Right ventricle myocardium superior (tissue), 1 donor: ENCODE measurements at places on chromosomes 6 and 20.

DNA sequence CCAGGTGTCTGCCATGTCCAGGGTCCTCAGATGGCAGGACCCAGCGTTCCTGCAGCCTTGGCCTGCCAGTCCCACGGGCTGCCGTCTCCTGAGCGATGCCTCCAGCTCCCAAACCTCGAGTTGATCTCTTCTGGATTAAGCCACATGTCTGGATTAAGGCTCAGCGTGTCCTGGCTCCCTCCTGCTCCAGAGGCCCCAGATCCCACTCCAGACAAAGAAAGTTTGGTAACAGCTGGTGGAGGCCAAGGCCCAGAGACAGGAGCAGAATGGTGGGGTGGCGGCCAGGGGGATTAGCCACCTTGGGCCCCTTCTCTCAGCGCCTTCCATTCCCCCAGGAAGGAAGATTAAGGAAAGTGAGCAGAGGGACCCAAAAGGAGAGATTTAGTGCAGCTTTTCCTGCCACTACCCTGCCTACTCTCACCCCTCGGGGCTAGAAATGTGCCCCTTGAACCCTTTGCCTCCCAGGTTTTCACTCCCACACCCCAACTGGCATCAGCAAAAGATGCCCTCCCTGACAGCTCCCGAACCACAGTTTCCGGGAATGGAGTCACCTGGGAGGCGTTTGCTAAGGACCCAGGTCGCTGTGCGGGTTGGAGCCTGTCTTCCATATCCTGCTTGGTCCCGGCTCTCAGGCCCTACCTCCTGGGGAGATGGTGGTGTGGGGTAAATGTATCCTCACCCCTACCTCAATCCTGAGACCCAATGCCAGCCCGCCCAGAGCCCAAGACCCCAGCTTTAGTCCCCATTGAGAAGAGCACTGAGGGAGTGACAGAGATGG lies 6.9 kb downstream of the SPDEF start:
- no peak for DNase-seq

- no peak for DNase-seq
Observed at GRCh38 chr6:168155193-168155592, 76.2 kb upstream of the FRMD1 start.

DNA sequence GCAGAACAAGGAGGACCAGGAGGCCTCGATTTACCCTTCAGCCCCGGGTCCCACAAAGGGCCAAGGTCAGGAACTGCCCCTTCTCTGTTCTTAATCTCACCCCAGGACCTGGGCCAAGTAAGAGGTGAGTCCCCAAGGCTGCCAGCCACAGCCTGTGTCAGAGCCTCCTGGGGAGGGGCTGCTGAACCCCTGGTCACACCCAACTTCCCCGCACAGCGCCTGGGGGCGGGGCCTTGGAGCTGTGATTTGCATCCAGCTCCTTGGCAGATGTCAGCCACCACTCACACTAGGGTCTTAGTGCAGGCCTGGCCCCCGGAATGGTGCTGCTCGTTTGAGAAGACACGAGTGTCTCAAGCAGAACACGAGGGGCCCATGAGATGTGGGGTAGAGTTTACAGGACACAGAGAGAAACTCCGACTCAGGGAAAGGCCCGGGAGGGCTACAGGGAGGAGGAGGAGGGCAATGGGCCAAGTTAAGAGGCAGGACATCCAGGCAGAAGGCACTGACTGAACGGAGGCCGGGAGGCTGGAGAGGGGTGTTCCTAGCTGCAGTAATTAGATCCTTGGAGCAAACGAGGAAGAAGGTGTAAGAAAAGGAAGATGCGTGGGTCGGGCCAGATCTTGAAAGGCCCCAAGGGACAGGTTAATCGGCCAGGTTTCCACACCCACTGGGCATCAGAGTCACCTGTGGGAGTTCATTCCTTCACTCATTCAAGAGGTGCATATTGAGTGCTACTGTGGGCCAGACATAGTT lies 26.9 kb downstream of the ZBP1 start:
- DNase-seq = no peak

DNA sequence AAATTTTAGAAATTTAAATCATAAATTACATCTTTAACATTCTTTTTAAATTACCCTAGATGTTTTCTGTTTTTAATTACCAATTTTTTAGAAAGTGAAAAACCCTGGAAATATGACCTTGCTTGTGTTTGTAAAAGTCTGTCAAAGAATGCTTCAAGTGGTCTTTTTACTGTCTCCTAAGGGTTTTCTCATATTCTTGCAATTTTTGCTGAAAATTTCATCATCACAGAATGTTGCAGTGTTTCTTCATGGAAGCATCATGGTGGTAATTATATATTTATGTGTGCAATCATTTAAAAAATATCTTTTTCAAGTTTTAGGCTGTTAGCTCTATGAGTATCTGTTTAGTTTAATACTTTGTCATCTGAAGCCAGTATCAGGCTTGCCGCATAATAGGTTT lies 178.2 kb downstream of the HDGFL1 start:
- no peak for DNase-seq

DNA sequence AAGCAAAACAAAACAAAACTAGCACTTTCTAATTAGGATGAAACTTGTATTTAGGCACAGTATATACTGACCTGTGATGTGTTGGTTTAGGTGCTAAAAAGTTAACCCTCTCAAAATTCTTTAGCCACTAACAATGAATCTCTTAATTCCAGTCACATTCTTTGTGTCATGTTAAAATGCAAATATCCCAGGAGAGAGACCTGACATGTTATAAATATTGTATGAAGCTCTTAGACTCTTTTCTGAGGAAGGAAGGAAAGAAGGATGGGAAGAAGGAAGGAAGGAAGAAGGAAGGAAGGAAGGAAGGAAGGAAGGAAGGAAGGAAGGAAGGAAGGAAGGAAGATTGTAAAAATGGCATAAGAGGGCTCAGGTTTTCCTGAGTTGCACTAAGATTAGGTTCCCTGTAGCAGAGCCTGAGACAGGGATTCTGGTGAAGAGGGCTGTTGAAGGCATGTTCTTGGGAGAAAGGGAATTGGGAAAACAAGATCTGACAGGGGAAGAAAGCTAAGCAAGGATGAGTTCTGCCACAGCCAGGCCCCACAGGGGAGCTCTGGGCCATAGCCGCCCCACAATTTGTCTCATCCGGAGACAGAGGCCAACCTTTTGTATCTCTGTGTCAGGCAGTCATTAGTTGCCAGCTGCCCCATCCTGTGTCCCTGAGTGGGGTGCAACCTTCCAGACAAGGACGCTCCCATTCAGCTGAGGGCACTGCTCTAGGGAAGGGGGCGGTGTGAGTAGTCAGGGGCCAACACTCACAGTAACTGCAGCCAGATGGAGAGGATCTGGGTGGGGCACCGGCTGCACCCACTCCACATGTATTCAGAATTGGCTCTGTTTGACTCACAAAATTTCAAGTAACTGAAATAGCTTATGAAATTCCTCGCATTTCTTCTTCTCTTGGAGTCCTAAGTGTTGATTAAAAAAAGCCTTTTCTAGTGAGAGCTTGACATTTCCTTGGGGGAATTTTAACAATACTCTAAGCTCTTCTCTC lies 189.3 kb upstream of the ARG1 start:
- DNase-seq = no peak

- no peak for DNase-seq
Observed at GRCh38 chr6:65633501-65633900, 73.5 kb downstream of the EYS start.

GRCh38 chr6:104595311-104595820 lies 264.4 kb downstream of the HACE1 start:
- DNase-seq = no peak

DNA sequence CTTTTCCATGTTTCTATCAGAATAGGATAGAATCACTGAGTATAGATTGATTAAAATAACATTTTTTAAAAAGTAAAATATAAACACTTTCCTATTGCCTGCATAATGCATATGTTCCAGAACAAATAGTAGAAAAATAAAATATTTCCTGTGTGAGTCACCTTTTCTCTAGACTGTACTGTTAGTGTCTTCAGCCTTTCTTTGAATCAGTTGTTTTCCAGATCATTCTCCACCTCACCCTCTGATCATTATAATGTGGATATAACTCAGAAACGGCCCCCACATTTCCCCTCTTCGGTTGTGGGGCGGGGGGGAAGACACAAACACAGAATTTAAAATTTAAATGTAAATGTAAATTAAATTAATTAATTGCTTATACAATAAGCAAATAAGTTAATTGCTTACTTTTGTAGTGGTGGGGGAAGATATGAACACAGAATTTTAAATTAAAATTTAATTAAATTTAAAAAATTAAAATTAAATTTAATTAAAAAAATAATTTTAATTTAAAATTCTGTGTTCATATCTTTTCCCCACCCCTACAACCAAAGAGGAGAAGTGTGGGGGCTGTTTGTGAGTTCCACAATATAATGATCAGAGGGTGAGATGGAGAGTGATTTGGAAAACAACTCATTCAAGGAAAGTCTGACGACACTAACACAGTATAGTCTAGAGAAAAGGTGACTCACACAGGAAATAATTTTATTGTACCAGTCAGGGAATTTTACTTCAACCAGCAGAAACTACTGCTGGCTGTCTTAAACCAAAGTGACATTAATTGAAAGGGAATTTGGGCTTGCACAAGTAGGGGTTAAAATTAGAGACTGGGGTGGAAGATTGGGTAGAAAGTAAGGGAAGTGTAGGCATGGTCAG lies 37.1 kb upstream of the PROKR2 start:
- DNase-seq = no peak

- no peak for DNase-seq
Observed at GRCh38 chr6:16546861-16547260, 214.4 kb downstream of the ATXN1 start.

DNA sequence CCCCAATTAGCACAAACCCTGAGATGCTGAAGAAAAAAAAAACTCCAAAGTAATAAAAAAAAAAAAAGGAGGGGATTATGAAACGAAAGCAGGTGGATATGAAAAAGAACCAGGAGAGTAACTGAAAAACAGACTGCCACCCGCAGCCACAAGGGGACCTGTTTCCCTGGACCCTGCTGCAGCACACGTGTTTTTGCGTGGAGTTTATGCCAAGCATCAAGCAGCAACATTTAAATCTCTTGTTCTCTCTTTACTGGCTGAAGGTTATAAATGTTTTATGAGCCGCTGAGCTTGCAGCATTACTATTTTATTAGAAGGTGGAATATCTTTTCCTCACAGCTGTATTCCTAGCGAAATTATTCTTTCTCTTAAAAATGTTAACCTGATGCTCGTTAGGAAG lies 131.6 kb upstream of the OLIG3 start:
- DNase-seq = no peak

DNA sequence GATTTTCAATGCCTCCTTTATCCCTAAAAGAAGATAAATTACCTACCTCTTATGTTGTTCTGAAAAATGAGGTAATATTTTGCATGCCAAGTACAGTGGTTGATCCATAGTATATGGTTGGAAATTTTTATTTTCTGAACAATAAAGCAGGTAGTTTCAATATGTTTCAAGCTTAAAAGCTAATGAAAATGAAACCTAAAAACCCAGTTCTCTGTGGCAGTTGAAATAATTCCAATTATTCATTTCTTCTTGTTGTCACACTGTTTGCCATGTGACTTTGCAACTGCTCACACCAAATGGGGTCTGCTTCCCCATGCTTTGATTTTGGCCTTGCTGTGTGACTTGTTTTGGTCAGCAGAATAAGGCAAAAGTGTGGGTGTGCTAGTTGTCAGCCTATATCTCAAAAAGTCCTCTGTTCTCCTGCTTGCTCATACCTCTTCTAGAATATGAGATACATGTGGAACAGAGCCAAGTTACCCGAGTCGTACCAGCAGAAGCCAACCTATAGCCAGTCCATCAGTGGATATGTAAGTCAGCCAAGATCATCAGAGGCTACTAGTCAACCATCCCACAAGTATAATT lies 197.2 kb upstream of the THEMIS start:
- DNase-seq = no peak

GRCh38 chr20:33303595-33303994 lies 20.6 kb downstream of the BPIFB1 start:
- no peak for DNase-seq

DNA sequence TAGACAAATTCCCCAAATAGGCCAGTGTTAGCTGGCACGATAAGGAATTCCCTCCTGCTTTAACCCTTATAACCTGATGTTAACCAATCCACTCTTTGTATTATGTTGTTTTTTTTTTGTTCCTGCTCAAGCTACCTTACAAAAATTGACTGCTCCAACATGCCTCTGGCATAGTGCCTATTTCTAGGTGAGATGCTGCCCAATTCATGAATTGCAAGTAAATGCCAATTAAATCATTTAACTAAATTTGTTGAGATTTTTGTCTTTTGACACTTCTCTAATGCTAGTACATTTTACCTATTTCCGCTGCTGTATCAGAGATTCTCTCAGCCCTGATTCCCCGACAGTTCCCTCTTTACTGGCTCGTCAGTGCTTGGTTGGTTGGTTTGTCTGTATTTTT lies 66.5 kb downstream of the HECA start:
- no peak for DNase-seq

DNA sequence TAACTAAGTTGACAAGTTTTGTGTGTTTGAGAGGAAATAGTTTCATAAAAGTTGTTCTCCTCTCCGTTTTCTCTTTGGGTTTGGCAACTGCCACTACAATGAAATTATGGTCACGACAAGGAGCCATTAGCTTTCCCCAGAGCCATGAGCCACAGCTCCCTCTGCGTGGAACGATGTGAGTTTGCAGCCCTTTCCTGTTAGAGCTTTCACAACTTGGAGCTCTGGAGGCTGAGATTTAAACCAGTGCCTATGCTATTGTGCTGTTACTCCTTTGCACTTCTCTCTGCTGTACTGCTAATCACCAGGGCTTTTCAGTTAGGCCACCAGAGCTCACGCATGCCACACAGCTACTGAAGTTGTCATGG lies 29.3 kb upstream of the TXNDC5 start:
- DNase-seq = no peak

DNA sequence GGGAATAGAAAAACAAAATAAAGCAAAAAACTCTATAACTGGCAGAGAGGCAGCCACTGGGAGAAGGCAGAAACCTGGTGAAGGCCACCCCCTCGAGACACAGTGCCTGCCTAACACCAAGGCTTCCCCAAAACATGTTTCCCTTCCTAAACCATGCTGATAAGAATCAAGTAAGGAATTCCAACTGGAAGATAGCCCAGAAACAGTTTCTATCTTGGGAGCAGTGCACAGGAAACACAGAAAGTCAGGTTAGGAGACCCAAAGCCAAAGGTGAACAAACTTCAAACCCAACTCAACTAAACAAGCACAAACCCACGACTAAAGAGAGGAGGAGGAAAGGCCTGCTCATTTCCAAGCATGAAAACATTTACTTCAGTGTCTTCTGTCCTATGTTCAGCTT lies 433.7 kb upstream of the RGS17 start:
- no peak for DNase-seq

DNA sequence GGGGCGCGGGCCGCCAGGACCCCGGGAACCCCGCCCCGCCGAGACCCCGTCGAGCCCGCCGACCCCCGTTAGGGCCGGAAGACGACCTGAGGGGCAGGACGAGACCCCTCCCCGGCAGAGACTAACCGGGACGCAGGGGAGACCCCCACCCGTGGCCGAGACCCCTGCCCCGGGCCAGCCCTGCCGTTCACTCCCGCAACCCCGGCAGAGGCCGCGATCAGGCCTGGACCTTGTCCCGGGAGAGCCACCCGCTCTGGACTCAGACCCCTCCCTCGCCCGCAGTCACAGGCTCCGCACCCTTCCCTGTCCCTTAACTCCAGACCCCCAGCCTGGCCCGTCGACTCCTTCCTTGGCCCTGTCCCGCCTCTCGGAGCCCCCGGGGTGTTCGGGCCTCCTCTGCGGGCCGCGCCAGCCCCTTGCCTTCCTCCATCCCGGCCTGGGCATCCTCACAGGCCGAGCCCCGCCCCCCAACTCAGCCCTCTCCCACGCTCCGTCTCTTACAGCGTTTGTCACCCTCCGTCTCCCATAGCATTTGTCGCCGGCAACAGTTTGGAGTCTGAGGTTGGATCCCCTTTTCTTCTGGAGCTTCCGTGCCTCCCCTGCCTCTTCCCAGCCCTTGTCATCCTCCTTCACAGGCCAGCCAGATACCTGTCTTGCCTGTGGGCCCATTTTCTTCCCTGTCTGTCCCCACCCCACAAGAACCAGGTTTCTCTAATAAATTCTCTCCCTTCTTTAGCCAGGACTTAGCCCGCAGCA lies 569 bp downstream of the TCEA2 start:
- DNase-seq = no peak
